ENCODE measurements at places on chromosomes 16 and 17.

DNA sequence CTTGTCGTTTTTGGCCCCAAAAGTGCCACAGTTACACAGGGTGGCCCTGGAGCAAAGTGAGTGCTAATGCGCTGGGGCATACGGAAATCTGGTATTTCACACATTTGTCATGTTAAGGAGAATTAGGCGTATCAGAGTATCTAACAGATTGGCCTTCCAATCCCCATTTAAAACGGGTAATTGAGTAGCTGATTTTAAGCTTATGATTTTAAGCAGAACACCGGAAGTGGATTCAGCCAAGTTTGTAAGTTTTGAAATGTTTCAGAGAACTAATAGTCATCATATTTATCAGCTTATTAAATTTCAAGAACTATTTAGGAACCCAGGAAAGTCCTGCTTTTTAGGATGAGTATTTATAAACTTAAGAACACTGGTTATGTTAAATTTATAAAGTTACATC, 19.5 kb downstream of the LRRC75A start:
- no peak for DNase-seq

GRCh38 chr16:2296661-2297505, 29.0 kb upstream of the RNPS1 start:
- DNase-seq = no peak

DNA sequence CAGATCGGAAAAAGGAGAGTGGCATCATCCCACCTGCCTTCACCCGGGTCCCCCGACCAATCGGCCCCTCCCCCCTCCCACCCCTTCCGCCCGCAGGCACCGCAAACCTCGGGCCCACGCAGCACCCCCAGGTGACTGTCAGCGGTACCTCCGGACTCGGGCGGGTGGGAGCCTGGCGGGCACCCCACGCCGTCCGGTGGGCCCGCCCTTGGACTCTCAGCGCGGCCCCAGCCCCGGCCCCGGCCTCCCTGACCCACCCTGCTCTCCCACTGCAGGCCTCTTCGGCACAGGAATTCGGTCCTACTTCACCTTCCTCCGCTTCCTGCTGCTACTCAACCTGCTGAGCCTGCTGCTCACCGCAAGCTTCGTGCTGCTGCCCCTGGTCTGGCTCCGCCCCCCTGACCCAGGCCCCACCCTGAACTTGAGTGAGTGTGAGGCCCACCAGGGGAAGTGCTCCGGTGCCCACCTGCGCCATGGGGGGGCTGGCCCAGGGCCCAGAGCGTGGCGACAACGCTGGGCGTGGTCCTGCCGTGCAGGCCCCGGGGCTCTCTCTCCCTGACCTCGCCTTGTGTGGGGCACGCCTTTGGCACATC, 1.6 kb downstream of the TMC8 start:
- peak; percentile 74 for DNase-seq

GRCh38 chr16:31395647-31396046, 2.5 kb downstream of the ITGAD start:
- no peak for DNase-seq

- DNase-seq = no peak
These were observed 20.4 kb downstream of the NFE2L1 start for GRCh38 chr17:48068491-48068961.

All from CD4-positive, alpha-beta T cell treated with Interleukin-4 for 4 hours (primary cell).